ENCODE measurements at places on chromosomes 12 and 14. TPM values are rescaled to one million over a fixed set of nuclear protein-coding genes. Genes with fewer than 3 reads are reported as not detected.

DNA sequence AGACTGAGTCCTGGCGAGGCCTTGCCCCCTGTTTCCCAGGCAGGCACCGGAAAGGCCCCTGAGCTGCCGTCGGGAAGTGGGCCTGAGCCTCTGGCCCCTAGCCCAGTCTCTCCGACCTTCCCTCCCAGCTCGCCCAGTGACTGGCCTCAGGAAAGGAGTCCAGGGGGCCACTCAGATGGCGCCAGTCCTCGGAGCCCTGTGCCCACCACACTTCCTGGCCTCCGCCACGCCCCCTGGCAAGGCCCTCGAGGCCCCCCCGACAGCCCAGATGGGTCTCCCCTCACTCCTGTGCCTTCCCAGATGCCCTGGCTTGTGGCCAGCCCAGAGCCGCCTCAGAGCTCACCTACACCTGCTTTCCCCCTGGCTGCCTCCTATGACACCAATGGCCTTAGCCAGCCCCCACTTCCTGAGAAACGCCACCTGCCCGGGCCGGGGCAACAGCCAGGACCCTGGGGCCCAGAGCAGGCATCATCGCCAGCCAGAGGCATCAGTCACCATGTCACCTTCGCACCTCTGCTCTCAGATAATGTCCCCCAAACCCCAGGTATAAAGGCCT lies 10.9 kb downstream of the TNS2 start:
- DNase-seq, result no peak
- no peaks in the 10 kb centered on the region for H3K36me3 ChIP-seq
- H3K27me3 ChIP-seq, result no peaks in the 10 kb centered on the region
- peaks cover 32% of the 10 kb centered on the region for H3K4me1 ChIP-seq
- H3K4me3 ChIP-seq, result no peak overlapping the region
- peak overlapping the region; percentile 74 for H3K27ac ChIP-seq

GPR84 gene
- 0.49 TPM for total RNA-seq

DNA sequence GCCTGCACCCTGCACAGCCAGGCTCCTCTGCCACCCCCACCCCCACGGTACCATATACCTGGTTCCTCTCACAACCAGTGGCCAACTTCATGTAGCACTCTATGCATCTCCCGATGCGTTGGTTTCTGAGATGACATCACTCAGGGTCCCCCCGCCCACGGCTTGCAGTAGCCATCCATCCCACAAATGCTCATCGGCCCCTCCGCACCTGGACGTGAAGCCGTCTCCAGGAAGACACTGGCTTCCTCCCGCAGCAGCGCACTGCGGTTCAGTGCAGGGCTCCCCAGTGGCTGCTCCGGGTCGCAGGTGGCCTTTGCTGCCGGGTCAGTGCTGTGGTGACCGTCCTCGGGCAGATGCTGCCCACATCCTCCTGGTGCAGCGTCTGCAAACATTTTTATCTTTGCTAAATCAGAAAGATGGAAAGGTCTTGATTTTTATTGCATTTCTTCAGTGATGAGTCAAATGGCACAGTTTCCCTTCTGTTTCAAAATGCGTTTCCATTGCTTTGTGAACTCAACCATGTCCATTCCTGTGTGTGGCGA lies 27.5 kb upstream of the MMP17 start:
- no peaks in the 10 kb centered on the region for H3K4me1 ChIP-seq
- DNase-seq, result no peak

DNA sequence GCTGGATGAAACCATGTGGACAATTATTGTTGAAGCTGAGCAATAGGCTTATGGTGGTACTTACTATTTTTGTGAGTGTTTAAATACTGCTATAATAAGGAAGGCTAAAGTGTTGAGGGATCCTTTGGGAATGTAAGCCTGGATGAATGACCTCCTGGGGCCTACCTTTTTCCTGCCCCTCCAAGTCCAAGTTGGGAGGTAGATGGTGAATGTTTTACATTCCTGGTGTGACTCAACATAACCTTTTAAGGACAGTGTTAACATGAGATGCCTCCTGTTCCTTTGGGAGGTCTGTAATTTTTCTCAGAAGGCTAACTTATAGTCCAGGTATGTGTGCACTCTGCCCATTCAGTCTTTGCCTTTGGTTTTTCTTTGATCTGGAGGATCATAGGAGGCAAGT lies 315.9 kb downstream of the NRXN3 start:
- no peaks in the 10 kb centered on the region for H3K36me3 ChIP-seq
- no peak overlapping the region for H3K4me3 ChIP-seq
- peaks cover 5% of the 10 kb centered on the region for H3K4me1 ChIP-seq
- no peak overlapping the region for H3K27ac ChIP-seq
- DNase-seq, result no peak

AMN gene
- 4.3 TPM for total RNA-seq

GRCh38 chr12:8816448-8817050 lies 5.9 kb upstream of the A2ML1 start:
- no peaks in the 10 kb centered on the region for H3K36me3 ChIP-seq
- H3K27ac ChIP-seq, result no peak overlapping the region
- H3K4me3 ChIP-seq, result no peak overlapping the region
- DNase-seq, result no peak
